Endodermal cell (in vitro differentiated cells): ENCODE measurements at places on chromosomes 3 and 15. TPM values are rescaled to one million over a fixed set of nuclear protein-coding genes. Genes with fewer than 3 reads are reported as not detected.

CNTN6 gene
- total RNA-seq: 0.14 and 0.31 TPM in 2 replicates

TM4SF1 gene
- not detected in 2 replicates for total RNA-seq

CYP11A1 gene
- total RNA-seq: 4.8 to 8.5 TPM (median 6.3 TPM) in 3 replicates

C3orf22 gene
- not detected in 2 replicates for total RNA-seq

CACNA2D3 gene
- total RNA-seq: 0.97 and 1.6 TPM in 2 replicates

AGTR1 gene
- total RNA-seq: 0.15 and 0.25 TPM in 2 replicates

TMEM212 gene
- total RNA-seq: not detected in 2 replicates

KBTBD13 gene
- total RNA-seq: not detected in 2 replicates

ITGB5 gene
- total RNA-seq: 256 to 305 TPM (median 262 TPM) in 3 replicates

CCR3 gene
- not detected in 3 replicates for total RNA-seq

DNA sequence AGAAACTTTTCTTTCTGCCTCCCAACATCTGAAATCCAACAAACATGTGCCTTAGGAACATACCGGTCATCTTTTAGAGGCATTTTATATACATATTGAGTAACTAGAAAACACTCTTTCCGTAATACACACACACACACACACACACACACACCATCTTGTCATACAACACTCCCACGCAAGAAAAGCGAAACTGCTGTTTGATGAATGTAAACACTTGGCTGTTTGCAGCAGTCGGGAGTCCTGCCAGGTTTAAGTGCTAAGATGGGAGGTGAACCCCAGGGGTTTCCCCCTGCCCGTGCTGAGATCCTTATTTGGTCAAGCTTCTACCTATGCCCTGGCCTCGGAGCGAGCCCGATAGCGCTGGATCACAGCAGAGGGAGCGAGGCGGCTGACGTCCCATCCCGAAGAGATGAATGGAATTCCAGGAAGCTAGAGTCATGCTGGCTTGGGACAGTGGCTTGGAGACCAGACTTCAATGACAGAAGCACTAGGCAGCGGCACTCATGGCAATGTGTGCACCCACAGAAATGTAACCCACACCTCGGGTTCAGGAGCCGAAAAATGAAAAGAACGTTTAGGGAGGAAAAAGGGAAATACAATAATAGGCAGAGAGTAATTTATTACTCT, 1.3 kb upstream of the THBS1 start:
- peaks cover 16% of the 10 kb centered on the region for H3K36me3 ChIP-seq
- H3K4me1 ChIP-seq: peaks cover 3% of the 10 kb centered on the region
- H3K4me3 ChIP-seq: peak overlapping the region; percentile 84
- H3K27ac ChIP-seq: no peak overlapping the region
- peak; percentile 95 for DNase-seq

- no peaks in the 10 kb centered on the region for H3K36me3 ChIP-seq
- DNase-seq: no peak
- peaks cover 7% of the 10 kb centered on the region for H3K27me3 ChIP-seq
- no peak overlapping the region for H3K4me3 ChIP-seq
Measured at GRCh38 chr3:36201546-36201945, 178.8 kb upstream of the STAC start.

DNA sequence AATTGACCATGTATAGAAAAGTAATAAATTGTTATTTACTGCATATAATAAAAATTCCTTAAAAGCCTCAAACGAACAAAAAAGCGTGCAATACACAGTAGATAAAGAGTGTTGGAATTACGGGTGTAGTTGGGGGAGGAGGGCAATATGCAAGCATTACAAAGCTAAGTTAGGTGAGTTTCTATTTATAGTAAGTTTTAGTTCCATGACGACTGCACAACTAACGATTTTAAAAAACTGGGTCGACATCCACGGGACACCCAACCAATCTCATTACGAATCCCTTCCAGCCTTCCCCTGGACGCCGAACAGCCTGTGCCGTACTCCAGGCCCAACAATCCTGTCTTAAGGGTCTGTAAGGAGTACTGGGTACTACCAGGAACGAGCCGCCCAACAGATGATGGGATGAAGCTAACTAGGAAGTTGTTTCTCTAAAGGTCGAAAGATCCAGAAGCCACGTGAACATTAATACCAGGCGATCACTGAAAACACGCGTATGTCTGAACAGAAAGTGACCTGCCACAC, 677 bp downstream of the POLQ start:
- peak overlapping the region; percentile 81 for H3K4me3 ChIP-seq
- H3K4me1 ChIP-seq: no peaks in the 10 kb centered on the region
- H3K27me3 ChIP-seq: no peaks in the 10 kb centered on the region
- no peak overlapping the region for H3K27ac ChIP-seq
- DNase-seq: no peak

DNA sequence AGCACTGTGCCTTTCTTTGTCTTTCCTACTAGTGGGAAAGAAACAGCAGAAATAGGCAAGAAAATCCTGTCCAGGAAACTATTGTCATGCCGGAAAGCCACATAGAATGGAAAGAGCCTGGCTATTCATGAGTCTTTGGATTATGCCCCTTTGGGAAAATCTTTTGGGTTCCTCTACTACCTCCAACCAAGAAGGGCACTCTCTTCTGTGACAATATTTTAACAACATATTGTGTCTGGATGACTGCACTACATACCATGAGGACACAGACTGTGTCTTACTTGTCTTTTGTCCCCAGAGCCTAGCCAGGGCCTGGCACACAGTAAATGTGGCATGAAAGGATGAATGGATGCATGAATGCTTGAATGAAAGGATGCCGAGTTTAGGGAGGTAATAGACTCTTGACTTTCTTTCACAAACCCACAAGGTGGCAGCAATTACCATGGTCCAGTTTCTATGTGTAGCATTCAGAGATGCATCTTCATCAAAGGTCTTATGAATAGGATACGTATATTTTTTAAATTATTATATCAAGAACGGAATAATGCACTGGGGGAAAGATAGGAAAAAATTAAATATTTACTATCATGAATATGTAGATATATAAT, 30.3 kb downstream of the ARL14 start:
- no peak overlapping the region for H3K27ac ChIP-seq
- peak; percentile 58 for DNase-seq
- H3K4me3 ChIP-seq: no peak overlapping the region

DNA sequence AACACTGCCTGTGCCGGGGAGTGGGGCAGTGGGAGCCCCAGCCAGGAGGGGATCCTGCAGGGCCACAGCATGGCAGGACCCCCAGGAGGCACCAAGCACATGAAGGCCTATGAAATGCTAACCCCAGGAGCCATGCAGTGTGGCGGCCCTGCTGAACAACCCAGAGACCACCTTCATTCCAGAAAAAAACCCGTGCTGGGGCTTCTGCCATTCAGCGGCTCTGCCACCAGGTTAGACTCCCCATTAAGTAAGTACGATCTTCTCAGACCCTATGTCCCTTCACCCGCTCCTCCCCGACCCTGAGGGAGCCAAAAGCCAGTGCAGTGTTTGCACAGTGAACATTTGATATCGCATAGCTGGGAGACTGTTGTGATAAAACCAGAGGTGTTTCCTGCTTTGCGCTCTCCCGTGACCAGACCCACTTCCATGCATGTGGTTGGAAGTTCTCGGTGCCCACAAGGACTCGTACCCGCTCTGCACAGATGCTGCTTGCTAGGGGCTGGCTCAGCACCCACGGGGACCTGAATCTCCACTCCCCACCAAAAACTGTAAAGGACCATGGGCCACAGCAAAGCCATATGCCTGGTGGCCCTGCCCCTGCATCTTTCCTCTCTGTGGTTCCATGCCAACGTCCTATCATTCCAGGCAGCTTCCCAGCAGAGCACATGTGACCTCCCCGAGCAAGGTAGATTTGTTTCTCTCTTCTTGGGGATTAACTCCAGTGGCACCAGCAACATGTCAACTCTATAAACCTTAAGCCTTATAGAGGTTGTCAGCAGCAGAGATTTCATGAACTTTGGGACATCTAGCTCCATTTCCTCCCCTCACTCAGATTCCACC, 5.3 kb downstream of the PLA2G4D start:
- no peak for DNase-seq
- H3K4me3 ChIP-seq: no peak overlapping the region
- H3K36me3 ChIP-seq: no peaks in the 10 kb centered on the region
- H3K27ac ChIP-seq: no peak overlapping the region

- H3K4me1 ChIP-seq: no peaks in the 10 kb centered on the region
- H3K27me3 ChIP-seq: no peaks in the 10 kb centered on the region
- H3K36me3 ChIP-seq: no peaks in the 10 kb centered on the region
- no peak overlapping the region for H3K4me3 ChIP-seq
- peak; percentile 88 for DNase-seq
Measured at GRCh38 chr15:85831415-85832113, 36.8 kb upstream of the KLHL25 start.

GRCh38 chr3:149753717-149754116, 1.4 kb upstream of the COMMD2 start:
- H3K27ac ChIP-seq: no peak overlapping the region
- H3K4me3 ChIP-seq: no peak overlapping the region
- no peaks in the 10 kb centered on the region for H3K27me3 ChIP-seq

GRCh38 chr3:193744822-193745684, 152.0 kb downstream of the OPA1 start:
- H3K4me1 ChIP-seq: peaks cover 11% of the 10 kb centered on the region
- no peaks in the 10 kb centered on the region for H3K27me3 ChIP-seq
- H3K27ac ChIP-seq: no peak overlapping the region
- no peak overlapping the region for H3K4me3 ChIP-seq
- H3K36me3 ChIP-seq: no peaks in the 10 kb centered on the region
- DNase-seq: peak; percentile 58

- H3K27me3 ChIP-seq: no peaks in the 10 kb centered on the region
- no peak for DNase-seq
- no peak overlapping the region for H3K27ac ChIP-seq
- H3K4me1 ChIP-seq: peaks cover 18% of the 10 kb centered on the region
- H3K4me3 ChIP-seq: no peak overlapping the region
- no peaks in the 10 kb centered on the region for H3K36me3 ChIP-seq
Measured at GRCh38 chr15:93831641-93832040, 399.7 kb upstream of the MCTP2 start.

- H3K4me3 ChIP-seq: no peak overlapping the region
- no peak overlapping the region for H3K27ac ChIP-seq
- H3K27me3 ChIP-seq: no peaks in the 10 kb centered on the region
- DNase-seq: no peak
- no peaks in the 10 kb centered on the region for H3K4me1 ChIP-seq
Measured at GRCh38 chr15:75054172-75054897, 30.9 kb downstream of the PPCDC start.

- H3K27me3 ChIP-seq: peaks cover 48% of the 10 kb centered on the region
- H3K4me3 ChIP-seq: no peak overlapping the region
- H3K36me3 ChIP-seq: no peaks in the 10 kb centered on the region
- no peak overlapping the region for H3K27ac ChIP-seq
- DNase-seq: no peak
- peaks cover 4% of the 10 kb centered on the region for H3K4me1 ChIP-seq
Measured at GRCh38 chr15:89812011-89812846, 2.4 kb downstream of the ANPEP start.

DNA sequence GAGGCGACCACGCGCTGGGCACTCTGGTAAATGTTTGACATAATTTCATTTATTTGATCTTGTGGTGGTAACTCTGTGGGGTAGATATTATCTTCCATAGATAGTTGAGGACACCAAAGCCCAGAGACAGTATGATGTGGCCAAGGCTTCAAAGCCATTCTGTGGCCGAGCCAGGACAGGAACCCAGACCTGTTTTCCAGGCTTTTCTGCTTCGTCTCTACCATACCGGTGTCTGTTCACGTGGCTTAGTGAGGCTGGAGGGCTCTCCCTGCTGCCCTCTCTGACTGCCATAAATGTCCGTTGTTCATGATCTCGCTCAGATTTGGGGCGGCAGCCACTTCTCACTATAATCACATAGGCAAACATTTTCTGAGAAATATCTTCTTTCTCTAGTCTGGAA, 134.7 kb downstream of the PEX5L start:
- peaks cover 14% of the 10 kb centered on the region for H3K4me1 ChIP-seq
- H3K27me3 ChIP-seq: no peaks in the 10 kb centered on the region
- H3K4me3 ChIP-seq: no peak overlapping the region
- no peaks in the 10 kb centered on the region for H3K36me3 ChIP-seq

GRCh38 chr3:85589145-85589544, 630.4 kb downstream of the CADM2 start:
- H3K36me3 ChIP-seq: no peaks in the 10 kb centered on the region
- H3K4me3 ChIP-seq: no peak overlapping the region
- no peak overlapping the region for H3K27ac ChIP-seq
- peaks cover 4% of the 10 kb centered on the region for H3K4me1 ChIP-seq
- H3K27me3 ChIP-seq: peaks cover 15% of the 10 kb centered on the region

GRCh38 chr15:32933236-32933635, 215.4 kb downstream of the GREM1 start:
- no peaks in the 10 kb centered on the region for H3K27me3 ChIP-seq
- DNase-seq: no peak
- H3K27ac ChIP-seq: no peak overlapping the region
- H3K36me3 ChIP-seq: no peaks in the 10 kb centered on the region
- no peak overlapping the region for H3K4me3 ChIP-seq

- no peaks in the 10 kb centered on the region for H3K4me1 ChIP-seq
- no peak overlapping the region for H3K4me3 ChIP-seq
- no peak overlapping the region for H3K27ac ChIP-seq
- H3K36me3 ChIP-seq: no peaks in the 10 kb centered on the region
Measured at GRCh38 chr3:87375231-87375682, 98.9 kb upstream of the POU1F1 start.

DNA sequence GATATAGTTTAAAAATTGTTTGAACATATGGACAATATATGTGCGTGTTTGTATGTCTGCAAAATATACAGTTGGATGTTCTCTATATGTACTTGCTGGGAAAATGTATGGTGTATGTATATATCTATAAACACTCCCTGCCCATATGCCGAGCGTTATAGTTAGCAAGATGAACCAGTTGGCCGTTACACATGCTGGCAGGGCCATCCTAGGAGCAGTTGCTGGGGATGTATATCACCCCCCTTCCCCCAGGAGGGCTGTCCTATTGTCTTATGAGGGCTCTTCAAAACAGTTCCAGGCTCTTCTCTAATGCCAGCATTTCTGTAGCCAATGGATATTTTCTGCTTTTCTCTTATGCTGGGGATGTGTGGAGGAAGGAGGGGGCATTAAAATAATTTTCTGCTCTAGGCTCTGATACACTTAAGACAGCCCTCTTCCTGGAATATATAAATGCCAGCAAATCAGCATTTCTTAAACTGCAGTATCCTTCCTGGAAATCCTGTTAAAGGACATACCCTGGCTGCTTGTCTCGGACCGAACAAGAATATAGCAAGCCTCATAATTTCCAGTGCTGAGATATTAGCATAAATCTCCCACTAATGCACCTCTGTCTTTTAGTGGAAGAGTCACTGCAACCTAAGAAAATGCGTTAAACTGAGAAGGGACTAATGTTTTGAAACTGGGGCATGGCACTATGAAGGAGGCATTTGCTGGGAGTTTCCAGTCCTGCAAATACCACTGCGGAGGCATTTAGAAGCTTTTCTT, 134.4 kb downstream of the MDFIC2 start:
- no peaks in the 10 kb centered on the region for H3K27me3 ChIP-seq
- DNase-seq: no peak
- H3K4me1 ChIP-seq: no peaks in the 10 kb centered on the region
- H3K36me3 ChIP-seq: no peaks in the 10 kb centered on the region

GRCh38 chr3:186464424-186465093, 79.6 kb downstream of the CRYGS start:
- no peaks in the 10 kb centered on the region for H3K36me3 ChIP-seq
- DNase-seq: peak; percentile 64
- no peak overlapping the region for H3K27ac ChIP-seq
- no peak overlapping the region for H3K4me3 ChIP-seq
- peaks cover 25% of the 10 kb centered on the region for H3K4me1 ChIP-seq

GRCh38 chr3:46400000-46400734, 6.7 kb downstream of the CCR5AS start:
- no peaks in the 10 kb centered on the region for H3K36me3 ChIP-seq
- H3K4me3 ChIP-seq: no peak overlapping the region
- H3K27ac ChIP-seq: no peak overlapping the region
- no peaks in the 10 kb centered on the region for H3K4me1 ChIP-seq
- DNase-seq: no peak
